ENCODE measurements at places on chromosomes 2 and 18.

- DNase-seq = no peak
Measured at GRCh38 chr2:168601741-168602140, 145.7 kb downstream of the CERS6 start.

DNA sequence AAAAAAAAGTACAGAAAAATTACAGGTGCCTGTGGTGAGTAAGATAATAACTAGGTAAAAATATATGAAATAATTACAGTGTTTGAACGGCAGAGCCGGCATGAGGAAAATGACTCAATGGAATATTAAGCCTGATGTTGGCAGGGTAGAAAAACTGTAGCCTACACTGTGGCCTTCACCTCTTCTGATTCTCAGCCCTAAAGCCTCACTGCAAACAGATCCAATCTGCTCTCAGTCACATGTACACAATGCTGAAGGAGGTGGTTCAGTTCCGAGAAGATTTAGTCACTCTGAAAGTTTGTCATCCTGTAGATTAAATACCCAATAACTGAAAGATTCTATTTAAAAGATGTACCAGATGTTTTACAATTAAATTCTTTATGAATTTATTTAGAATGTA lies 66.9 kb upstream of the MAP3K20 start:
- DNase-seq = no peak

GRCh38 chr2:43822839-43823238 lies 15.8 kb downstream of the ABCG5 start:
- no peak for DNase-seq

GRCh38 chr2:85053802-85054201 lies 79.4 kb upstream of the TCF7L1 start:
- DNase-seq = peak; percentile 13

DNA sequence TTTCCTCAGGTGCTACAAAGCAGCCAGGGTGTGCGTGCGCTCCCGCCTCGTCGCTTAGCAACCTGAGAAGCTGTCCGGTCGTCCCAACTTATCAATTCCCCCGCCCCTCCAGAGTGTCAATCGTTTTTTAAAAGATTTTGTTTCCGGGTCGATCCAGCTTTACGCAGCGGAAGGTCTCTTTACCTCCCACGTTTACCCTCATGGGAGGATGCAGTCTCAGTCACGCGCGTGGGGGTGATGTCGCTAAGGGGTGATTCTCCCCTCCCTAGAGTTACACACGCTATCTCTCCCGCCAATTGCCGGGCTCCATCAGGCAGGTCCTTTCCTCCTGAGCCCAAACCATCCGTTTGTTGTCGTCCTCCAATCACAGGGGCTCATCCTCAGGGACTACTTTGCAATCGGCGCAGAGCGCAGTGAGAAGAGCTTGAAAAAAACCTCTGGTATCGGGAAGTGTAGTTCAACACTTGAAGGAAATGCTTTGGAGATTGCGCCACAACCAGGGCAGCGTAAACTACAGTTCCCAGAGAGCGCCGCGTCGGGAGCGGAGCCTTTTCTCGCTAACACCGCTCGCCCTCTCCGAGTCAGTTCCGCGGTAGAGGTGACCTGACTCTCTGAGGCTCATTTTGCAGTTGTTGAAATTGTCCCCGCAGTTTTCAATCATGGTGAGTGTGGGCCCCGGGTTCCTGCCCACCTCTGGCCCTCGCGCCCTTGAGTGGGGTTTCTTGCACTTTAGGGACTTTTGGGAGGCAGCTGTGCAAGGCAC lies at the start of the genes MDH1 and WDPCP:
Gene MDH1, plus strand, starts transcription at position 579 of the 763 bp plus-strand sequence. Its CDS starts 81 bp downstream, at position 660.
Gene WDPCP, minus strand, starts transcription at position 93 of the 763 bp plus-strand sequence. CDS start 206 bp downstream, outside the sequence.
- DNase-seq = peak; percentile 95
